ENCODE measurements at places on chromosomes 2 and 18. TPM values are rescaled to one million over a fixed set of nuclear protein-coding genes. Genes with fewer than 3 reads are reported as not detected.

DNA sequence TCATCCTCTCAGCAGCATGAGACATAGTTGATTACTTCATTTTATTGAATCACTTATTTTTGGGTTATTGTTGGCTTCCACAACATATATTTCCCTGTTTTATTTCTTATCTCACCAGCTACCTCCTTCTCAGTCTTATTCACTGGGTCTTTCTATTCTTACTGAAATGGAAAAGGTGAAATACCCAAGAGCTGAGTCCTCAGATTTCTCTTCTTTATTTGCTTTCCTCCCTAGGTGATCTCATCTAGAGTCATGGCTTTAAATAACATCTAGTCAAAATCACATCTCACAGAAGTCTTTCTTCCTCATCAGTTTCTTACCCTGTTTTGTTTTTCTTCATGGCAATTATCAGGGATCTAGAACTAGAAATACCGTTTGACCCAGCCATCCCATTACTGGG is 105.0 kb upstream of the RBBP8 start:
- H3K27me3 ChIP-seq: no peaks in the 10 kb centered on the region
- H3K4me1 ChIP-seq: no peaks in the 10 kb centered on the region
- DNase-seq: no peak
- no peaks in the 10 kb centered on the region for H3K36me3 ChIP-seq

DNA sequence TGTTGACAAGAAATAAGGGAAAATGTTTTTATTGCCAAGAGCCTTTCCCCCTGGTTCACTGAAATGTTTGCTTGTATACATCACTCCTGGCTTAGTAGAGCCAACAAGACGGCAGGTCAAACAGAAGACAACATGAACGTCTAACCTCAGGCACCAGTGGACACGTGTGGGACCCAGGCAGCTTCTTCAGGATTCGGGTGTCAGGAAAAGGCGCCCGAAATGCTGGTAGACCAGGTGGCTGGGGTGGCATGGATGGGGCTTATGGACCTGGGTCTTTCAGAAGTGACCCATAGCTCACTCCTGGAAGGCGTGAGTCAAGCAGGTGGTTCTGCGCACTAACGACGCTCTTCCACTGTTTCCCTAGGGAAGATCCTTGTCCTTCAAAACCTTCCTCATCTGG is 23.3 kb upstream of the NFATC1 start:
- H3K27me3 ChIP-seq: no peaks in the 10 kb centered on the region
- no peak overlapping the region for H3K4me3 ChIP-seq
- H3K4me1 ChIP-seq: no peaks in the 10 kb centered on the region
- peaks cover 6% of the 10 kb centered on the region for H3K36me3 ChIP-seq

DNA sequence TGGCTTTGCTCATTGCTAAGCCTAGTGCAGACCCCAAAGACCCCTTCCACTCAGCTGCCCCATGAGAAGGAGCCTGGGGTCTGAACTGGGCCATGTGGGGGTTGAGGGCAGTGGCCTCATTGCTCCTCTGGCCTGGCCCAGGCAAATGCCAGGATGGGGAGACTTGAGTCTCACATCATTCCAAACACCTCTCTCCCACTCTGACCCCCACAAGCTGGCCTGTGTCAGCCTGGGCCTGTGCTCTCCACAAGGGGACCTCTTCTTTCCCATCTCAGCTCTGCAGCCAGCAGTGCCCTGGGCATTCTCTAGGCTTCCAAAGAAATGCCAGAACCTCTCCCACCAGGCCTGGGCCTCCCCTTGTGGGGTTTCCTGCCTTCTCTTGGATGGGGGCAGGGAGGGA is 45.8 kb upstream of the OTOF start:
- H3K4me3 ChIP-seq: no peak overlapping the region
- no peaks in the 10 kb centered on the region for H3K27me3 ChIP-seq
- DNase-seq: no peak

GRCh38 chr2:105254531-105255210 is 13.1 kb downstream of the GPR45 start:
- H3K4me1 ChIP-seq: peaks cover 4% of the 10 kb centered on the region
- H3K27me3 ChIP-seq: no peaks in the 10 kb centered on the region
- H3K36me3 ChIP-seq: no peaks in the 10 kb centered on the region
- no peak overlapping the region for H3K4me3 ChIP-seq
- no peak overlapping the region for H3K27ac ChIP-seq

- H3K4me1 ChIP-seq: no peaks in the 10 kb centered on the region
- DNase-seq: peak; percentile 37
- no peak overlapping the region for H3K4me3 ChIP-seq
- H3K36me3 ChIP-seq: no peaks in the 10 kb centered on the region
- no peaks in the 10 kb centered on the region for H3K27me3 ChIP-seq
These were observed 44.7 kb downstream of the POMC start for GRCh38 chr2:25123682-25124081.

GRCh38 chr2:199470361-199470671 is 12.6 kb upstream of the SATB2 start:
- DNase-seq: no peak
- peaks cover 53% of the 10 kb centered on the region for H3K27me3 ChIP-seq
- no peak overlapping the region for H3K27ac ChIP-seq
- no peak overlapping the region for H3K4me3 ChIP-seq
- H3K36me3 ChIP-seq: no peaks in the 10 kb centered on the region
- H3K4me1 ChIP-seq: peaks cover 21% of the 10 kb centered on the region

DNA sequence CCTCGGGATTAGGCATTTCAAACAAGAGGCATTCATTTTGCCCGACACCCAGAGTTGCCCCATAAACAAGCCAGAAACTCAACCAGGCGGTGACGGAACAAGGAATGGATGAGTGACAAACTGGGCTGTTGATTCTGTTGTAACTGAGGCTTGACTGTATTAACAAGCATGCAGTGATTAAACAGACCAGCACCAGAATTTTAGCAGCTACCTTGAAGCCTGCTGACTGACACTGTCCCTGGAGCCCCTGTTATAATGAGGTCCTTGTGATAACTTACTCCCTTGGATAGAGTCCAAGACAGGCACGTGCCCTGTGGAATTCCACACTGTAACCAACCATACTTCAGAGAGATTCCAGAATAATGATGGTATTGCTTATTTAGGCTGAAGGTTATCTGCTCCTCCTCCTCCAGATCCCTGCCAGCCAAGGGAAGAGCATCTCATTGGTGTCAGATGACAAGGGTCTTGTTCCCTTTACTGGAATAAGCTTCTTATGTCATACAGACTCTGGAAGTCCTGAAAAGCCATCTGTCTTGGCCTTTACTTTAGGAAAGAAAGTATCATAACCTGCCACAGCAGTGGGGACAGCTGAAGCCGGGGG is 97.1 kb upstream of the RMDN2 start:
- no peaks in the 10 kb centered on the region for H3K36me3 ChIP-seq
- H3K27me3 ChIP-seq: no peaks in the 10 kb centered on the region
- H3K4me1 ChIP-seq: no peaks in the 10 kb centered on the region
- no peak overlapping the region for H3K27ac ChIP-seq
- no peak overlapping the region for H3K4me3 ChIP-seq

GRCh38 chr18:9642799-9643462 is 28.6 kb upstream of the PPP4R1 start:
- H3K27ac ChIP-seq: no peak overlapping the region
- no peak overlapping the region for H3K4me3 ChIP-seq
- no peak for DNase-seq
- peaks cover 9% of the 10 kb centered on the region for H3K4me1 ChIP-seq
- no peaks in the 10 kb centered on the region for H3K27me3 ChIP-seq
- H3K36me3 ChIP-seq: no peaks in the 10 kb centered on the region

- H3K27ac ChIP-seq: no peak overlapping the region
- H3K36me3 ChIP-seq: no peaks in the 10 kb centered on the region
- no peak overlapping the region for H3K4me3 ChIP-seq
- H3K27me3 ChIP-seq: no peaks in the 10 kb centered on the region
These were observed 102.4 kb downstream of the DDX1 start for GRCh38 chr2:15693926-15694588.

DNA sequence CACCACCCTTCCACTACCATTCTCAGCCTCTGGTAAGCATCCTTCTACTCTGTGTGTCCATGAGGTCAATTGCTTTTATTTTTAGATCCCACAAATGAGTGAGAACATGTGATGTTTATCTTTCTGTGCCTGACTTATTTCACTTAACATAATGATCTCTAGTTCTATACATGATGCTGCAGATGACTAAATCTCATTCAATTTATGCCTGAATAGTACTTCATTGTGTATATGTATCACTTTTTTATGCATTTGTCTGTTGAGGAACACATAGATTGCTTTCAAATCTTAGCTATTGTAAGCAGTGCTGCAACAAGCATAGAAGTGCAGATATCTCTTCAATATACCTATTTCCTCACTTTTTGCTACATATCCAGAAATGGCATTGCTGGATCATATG is 733.3 kb downstream of the SUCLG1 start:
- no peaks in the 10 kb centered on the region for H3K27me3 ChIP-seq
- no peak for DNase-seq
- H3K36me3 ChIP-seq: no peaks in the 10 kb centered on the region
- H3K4me1 ChIP-seq: no peaks in the 10 kb centered on the region
- H3K27ac ChIP-seq: no peak overlapping the region
- H3K4me3 ChIP-seq: no peak overlapping the region

- no peak for DNase-seq
- H3K36me3 ChIP-seq: no peaks in the 10 kb centered on the region
- H3K4me1 ChIP-seq: no peaks in the 10 kb centered on the region
- H3K27ac ChIP-seq: no peak overlapping the region
These were observed 576.0 kb downstream of the LRP1B start for GRCh38 chr2:141554810-141555209.

- H3K27me3 ChIP-seq: no peaks in the 10 kb centered on the region
- no peak overlapping the region for H3K4me3 ChIP-seq
- peaks cover 9% of the 10 kb centered on the region for H3K4me1 ChIP-seq
- H3K27ac ChIP-seq: no peak overlapping the region
- no peaks in the 10 kb centered on the region for H3K36me3 ChIP-seq
These were observed 34.1 kb upstream of the UBE2F start for GRCh38 chr2:237932731-237933131.

DNA sequence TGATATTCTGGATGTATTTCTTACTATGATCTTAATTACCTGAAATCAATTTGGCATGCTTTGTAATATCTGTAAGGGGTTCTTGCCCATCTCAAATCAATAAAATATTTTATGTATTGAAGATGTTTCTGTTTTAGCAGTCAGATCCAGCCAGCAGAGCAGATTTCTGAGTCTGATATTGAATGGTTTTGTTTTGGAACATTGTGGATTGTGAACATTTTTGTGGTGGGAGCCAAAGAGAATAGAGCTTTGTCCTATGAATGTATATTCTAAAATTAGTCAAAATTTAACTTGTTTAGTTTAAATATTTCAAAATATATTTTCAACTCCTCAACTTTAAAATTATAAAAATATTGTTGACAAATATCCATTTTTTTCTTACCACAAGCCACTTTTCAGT is 197.0 kb downstream of the UBE2E3 start:
- H3K27me3 ChIP-seq: no peaks in the 10 kb centered on the region
- DNase-seq: no peak
- no peak overlapping the region for H3K27ac ChIP-seq
- H3K36me3 ChIP-seq: no peaks in the 10 kb centered on the region
- H3K4me1 ChIP-seq: no peaks in the 10 kb centered on the region

- no peak overlapping the region for H3K27ac ChIP-seq
- H3K36me3 ChIP-seq: no peaks in the 10 kb centered on the region
- DNase-seq: no peak
- no peaks in the 10 kb centered on the region for H3K27me3 ChIP-seq
- no peaks in the 10 kb centered on the region for H3K4me1 ChIP-seq
- no peak overlapping the region for H3K4me3 ChIP-seq
These were observed 119.8 kb downstream of the KYNU start for GRCh38 chr2:142997231-142997630.

GRCh38 chr2:225137971-225138370 is 95.7 kb upstream of the DOCK10 start:
- no peak overlapping the region for H3K4me3 ChIP-seq
- H3K27me3 ChIP-seq: no peaks in the 10 kb centered on the region
- H3K27ac ChIP-seq: no peak overlapping the region
- no peaks in the 10 kb centered on the region for H3K36me3 ChIP-seq

- no peak overlapping the region for H3K4me3 ChIP-seq
- H3K27me3 ChIP-seq: no peaks in the 10 kb centered on the region
- H3K4me1 ChIP-seq: peaks cover 14% of the 10 kb centered on the region
- no peak for DNase-seq
- H3K36me3 ChIP-seq: no peaks in the 10 kb centered on the region
- H3K27ac ChIP-seq: no peak overlapping the region
These were observed 57.6 kb upstream of the NOSTRIN start for GRCh38 chr2:168744844-168745243.

Gene UBXN4
- 92.0 TPM for total RNA-seq

Gene KANSL1L
- total RNA-seq: 114 TPM

Gene C2orf74
- total RNA-seq: 29.8 TPM

Gene UGT1A4
- total RNA-seq: 0.13 TPM

Data from thyroid gland (tissue), 4 donors.